ENCODE measurements at places on chromosomes 1 and 21.

DNA sequence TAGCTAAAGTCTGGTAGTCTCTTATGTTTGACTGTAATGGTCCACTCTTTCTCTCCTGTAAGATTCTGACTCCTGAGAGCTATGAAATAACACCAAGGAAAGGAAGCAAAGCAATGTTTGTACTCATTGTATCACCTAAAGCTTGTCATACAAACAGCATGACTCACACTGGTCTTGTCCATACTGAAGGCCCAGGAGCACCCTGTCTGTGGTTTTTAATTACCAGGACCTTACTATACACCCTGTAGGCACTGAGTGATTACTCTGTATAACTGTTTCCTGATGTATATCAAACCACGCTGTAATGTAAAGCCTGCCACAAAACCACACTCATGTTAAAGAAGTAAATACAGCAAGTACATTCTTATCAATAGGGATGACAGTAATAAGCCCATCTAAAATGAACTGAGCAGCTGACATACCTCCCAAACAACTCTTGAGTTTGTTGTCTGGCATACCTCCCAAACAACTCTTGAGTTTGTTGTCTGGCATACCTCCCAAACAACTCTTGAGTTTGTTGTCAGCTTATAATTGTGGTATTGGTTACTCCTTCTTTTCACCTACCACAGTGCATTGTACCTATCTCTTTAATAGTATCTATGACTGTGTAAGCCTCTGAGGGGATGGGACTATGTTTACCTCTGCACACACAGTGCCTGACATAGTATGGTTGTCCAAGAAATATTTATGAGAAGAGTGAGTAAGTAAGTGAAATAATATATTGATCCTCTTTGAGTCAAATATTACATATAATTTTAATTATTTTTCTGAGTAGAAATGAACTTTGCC is 11.6 kb upstream of the TNFSF18 start:
- DNase-seq, result no peak

- DNase-seq, result no peak
Measured at GRCh38 chr1:157833145-157833544, 8.5 kb downstream of the CD5L start.

GRCh38 chr21:43727519-43728153 is 8.7 kb downstream of the PDXK start:
- no peak for DNase-seq

DNA sequence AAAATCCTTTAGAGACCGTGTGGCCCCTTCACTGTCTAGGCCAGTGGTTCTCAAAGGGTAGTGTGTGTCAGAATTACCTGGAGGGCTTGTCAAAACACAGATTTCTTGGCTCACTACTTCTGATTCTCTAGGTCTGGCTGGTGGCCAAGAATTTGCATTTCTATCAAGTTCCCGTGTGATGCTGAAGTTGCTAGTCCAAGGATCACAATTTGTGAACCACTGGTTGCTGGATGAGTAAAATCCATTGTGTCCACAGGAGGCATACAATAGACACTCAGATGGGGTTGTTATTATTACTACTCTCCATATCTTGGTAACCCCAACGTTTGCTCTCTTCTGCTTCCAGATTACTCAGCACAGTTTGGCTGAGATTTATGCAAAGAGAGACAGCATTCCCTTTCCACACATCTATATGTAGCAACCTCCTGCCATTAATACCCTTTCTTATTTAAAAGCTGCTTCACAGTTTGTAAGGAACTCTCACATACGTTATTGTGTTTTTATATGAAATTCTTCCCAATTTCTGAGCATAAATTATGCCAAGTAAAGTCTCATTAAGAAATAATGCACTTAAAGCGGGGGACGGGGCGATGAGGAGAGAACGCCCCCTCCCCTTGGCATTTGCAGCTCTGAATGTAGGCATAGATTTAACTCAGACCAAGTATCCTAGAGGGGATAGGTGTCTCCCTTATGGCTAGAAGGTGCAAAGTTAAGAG is 720 bp upstream of the TMCC2 start:
- no peak for DNase-seq

DNA sequence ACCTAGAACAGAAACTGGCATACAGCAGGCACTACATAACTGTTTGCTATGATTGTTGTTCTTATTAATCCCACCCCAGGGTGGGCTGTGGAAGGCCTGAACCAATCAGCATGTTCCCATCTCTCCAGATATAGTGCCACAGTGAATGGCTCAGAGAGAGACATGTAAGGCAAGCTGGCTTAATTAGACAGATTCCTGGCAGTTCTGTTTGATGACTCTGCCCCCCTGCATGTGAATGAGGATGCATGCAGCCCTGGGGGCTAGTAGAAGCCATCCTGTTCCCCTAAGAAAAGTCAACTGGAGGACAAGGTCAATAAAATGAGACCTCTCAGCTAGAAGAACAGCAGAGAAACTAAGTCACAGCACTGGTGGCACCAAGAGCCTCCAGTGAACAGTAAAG is 130.3 kb downstream of the GLIS1 start:
- DNase-seq, result no peak

GRCh38 chr1:43554444-43554992 is 23.8 kb downstream of the PTPRF start:
- no peak for DNase-seq

DNA sequence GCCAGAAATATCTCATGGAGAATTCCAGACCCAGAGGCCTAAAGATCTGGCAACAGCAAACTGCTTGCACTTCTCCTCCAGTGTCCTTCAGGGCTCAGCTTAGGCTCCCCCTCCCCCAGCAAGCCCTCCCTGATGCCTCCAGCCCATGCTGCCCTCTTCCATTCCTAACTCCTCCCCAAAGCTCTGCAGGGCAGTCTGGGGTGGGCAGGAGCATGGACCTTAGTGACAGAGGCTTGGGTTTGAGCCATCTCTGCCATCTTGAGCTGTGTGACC is 436.8 kb downstream of the PTPRU start:
- DNase-seq, result no peak

DNA sequence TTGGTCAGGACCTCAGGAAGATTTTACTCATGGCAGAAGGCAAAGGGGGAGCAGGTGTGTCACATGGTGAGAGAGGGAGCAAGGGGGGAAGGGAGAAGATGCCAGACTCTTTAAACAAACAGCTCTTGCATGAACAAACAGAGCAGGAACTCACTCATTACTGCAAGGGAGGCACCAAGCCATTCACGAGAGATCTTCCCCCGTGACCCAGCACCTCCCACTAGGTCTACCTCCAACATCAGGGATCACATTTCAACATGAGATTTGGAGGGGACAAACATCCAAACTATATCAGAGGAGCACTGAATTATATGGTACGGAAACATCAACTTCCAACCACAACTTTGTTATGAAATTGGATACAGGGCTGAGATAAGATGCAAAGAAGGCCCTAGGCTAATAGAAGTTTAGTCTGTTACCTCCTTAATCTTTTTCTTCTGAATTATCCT is 164.9 kb downstream of the ST6GALNAC3 start:
- DNase-seq, result no peak

DNA sequence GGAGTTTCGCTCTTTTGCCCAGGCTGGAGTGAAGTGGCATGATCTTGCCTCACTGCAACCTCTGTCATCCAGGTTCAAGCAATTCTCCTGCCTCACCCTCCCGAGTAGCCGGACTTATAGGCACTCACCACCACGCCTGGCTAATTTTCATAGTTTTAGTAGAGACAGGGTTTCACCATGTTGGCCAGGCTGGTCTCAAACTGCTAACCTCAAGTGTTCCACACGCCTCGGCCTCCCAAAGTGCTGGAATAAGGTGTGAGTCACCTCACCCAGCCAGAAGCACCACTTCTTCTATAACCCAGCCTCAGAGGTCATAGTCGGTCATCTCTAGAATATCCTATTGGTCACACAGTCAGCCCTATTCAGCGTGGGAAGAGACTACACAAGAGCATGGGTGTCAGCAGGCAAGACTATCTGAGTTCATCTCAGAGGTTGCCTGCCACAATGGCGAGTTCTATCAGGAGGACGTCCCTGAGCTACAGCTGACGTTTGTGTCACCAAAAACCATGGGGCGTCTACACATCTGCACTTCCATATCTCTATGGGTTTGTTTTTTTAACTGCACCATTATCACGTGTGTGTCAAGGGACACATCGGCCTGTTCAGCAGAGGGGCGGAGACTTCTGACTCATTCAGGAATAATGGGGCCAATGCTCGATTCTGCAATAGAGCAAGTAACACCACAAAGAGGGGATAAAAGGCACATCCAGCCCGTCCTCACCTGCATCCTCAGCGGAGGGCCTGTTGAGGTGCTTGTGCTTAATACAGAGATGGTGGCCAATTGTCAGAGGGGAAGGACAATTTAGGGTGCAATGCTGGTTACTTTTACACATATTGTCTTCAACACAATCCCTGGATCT is 256.3 kb upstream of the IRF2BP2 start:
- no peak for DNase-seq

GRCh38 chr1:37070126-37070525 is 35.8 kb upstream of the GRIK3 start:
- DNase-seq, result no peak

DNA sequence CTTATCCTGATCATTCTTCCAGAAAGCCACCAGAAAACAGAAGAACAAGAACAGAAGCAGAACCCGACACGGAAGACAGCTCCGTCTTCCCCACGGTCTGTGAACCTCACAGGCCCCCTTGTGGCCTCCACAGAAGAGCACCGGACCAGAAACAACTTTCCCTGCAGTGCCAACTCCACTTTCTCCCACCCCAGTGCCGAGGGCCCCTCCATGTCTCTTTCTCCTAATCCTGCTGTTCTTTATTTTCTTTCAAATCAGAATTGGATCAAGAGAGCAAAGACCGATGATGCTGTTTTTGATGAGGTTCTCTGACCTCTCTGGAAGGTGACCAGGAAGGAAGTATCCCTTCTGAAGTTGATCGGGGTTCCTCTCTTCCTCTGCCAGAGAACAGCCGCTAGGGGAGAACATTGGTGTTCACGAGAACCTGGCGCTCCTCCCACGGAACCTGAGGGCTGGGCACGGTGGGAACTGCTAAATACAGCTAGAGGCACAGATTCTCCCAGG is 58.9 kb upstream of the CTTNBP2NL start:
- no peak for DNase-seq

- no peak for DNase-seq
Measured at GRCh38 chr1:217647791-217648190, 16.6 kb downstream of the SPATA17 start.

DNA sequence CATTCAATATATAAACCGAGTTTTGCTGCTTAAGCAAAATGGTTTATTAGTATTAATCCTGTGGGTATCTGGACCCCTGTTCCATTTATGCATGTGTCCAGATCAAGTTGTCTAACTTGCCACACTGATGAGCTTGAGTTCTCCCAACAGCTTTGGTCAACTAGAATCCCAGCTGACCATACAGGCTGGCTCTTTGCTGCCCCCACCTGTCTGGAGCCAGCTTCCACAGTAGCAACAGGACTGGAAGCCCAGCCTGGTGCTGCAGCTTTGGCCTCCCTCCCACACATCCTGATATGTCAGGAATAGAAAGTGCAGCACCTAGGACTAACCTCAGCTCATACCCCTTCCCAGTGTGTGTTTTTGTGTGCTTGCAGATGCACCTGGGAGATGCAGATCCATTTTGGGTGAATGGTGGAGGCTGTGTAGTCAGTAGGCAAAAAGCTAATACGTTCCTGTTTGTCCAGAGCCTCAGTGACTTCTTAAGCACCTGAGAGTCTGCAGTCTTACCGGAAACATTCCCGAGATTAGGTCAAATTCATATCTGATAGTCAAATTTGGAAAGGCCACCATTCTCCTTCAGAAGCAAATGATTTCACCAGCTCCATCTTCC is 40.9 kb upstream of the BEND5 start:
- no peak for DNase-seq

- no peak for DNase-seq
Measured at GRCh38 chr1:112370996-112371395, 25.0 kb upstream of the CTTNBP2NL start.

GRCh38 chr1:86775395-86775794 is 71.0 kb downstream of the SH3GLB1 start:
- no peak for DNase-seq

GRCh38 chr1:66438501-66438900 is 95.5 kb upstream of the SGIP1 start:
- DNase-seq, result no peak

GRCh38 chr1:3483380-3483779 is 28.9 kb downstream of the ARHGEF16 start:
- no peak for DNase-seq

DNA sequence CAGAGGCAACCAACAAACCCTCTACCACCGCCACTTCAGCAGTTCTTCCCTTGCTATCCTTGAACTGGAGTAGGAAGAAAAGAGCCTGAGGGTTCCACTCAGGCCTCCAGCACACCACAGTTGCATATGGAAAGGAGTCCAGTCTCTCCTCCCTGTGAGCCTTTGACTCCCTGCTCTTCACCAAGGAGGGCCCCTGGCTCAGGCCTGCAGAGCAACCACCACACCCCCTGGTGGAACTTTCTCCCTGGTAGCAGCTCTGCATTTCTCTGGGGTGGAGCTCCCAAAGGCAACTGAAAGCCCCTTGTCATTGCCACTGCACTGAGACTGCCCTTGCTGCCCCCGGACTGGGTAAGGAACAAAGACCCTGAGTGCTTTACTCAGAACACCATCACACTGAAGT is 1021.5 kb upstream of the ADGRL2 start:
- no peak for DNase-seq

DNA sequence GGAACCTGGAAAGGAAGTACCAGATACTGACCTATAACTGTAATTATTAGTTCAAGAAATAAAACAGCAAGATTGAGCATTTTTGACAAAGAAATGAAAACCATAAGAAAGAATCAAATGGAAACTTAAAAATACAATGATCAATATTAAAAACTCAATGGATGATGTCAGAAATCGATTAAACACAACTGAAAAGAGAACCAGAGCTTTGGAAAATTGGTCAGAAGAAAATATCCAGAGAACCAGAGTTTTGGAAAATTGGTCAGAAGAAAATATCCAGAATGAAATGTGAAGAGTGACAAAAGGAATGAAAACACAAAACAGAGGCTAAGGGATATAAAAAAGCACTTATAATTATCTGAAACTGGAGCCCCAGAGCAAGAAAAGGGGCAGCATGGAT is 438.6 kb downstream of the AJAP1 start:
- no peak for DNase-seq

DNA sequence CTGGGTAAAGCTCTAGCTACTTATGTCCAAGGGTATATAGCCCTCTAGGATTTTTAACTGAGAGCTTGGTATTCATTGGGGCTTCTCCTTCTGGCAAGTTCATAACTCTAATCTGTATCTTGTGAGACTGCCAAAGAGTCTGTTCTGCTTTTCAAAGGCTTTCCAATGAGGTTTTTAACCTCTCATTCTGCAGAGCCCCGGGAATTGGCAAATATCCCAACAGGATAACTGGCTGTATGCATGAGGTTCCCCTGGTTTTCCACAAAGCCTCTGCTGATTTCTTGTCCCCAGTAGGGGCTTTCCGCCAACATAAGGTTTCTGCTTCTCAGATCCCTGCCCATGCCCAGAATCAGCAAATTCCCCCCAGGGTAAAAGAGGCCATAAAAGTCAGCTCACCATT is 40.9 kb downstream of the RPL5 start:
- no peak for DNase-seq

DNA sequence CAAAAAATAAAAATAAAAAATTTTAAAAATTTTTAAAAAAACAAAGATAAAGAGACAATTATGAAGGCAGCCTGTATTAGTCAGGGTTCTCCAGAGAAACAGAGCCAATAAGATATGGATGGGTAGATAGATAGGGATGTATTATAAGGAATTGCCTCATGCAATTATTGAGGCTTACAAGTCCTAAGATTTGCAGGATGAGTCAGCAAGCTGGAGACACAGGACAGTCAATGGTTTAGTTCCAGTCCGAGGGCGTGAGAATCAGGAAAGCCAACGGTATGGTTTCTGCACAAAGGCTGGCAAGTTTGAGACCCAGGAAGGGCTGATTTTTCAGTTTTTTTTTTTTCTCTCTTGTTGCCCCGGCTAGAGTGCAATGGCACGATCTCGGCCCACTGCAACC is 24.1 kb upstream of the EIF4G3 start:
- DNase-seq, result no peak

GRCh38 chr1:232519186-232519585 is 110.7 kb downstream of the SIPA1L2 start:
- no peak for DNase-seq

All from stimulated activated CD8-positive, alpha-beta memory T cell treated with anti-CD3 and anti-CD28 coated beads, Interleukin-4, amount 100 ng/mL, for 1 hour (primary cell).